Umbilical cord (tissue), 2 donors: ENCODE measurements at places on chromosomes 6 and 20.
A peak's percentile ranks its signal among the peaks of the same experiment; 100 is the strongest.

DNA sequence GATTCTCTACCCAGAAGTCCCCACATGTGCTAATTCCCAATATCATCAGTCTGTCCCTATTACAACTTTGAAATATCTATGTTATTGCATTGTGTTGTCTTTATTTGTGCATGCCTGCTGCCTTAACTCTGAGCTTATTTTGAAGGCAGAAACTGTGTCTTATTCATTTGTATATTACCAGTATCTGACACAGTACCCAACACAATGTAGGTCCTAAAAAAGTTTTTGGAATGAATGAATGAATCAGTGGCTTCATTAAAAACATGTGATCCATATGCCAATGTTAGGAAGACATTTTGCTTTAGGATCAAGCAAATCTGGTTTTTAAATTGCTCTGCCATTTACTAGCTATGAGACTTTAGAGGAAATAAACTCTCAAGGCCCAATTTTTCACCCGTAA is 420.4 kb downstream of the CBLN4 start:
- no peak for DNase-seq

- DNase-seq = no peak
Measured at GRCh38 chr20:53265304-53265875, 293.2 kb downstream of the TSHZ2 start.

DNA sequence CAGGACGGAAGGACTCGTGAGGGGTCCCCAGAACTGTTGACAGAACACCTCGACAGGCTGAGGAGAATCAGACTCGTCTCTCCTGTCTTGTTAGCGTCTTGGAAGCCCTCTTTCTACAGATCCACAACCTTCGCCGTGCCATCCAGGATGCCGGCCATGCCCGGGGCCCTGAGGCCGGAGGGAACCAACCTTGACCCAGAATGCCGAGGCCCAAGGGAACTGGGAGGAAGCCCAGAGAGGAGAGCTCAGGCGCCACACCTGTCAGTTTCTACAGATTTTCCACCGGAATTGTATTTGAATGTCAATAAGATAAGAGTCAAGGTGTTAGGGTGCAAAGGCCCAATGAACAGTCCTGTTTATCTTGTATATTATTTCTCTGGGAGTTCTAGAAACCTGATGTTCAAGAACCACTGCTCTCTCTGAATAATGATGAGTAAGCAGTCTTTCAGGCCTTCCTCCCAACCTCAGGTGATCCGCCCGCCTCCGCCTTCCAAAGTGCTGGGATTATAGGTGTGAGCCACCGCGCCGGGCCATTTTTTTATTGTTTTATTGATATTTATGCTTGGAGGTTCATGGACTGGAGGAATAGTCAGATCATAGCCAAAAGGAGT is 799 bp upstream of the ME1 start:
- DNase-seq = no peak

DNA sequence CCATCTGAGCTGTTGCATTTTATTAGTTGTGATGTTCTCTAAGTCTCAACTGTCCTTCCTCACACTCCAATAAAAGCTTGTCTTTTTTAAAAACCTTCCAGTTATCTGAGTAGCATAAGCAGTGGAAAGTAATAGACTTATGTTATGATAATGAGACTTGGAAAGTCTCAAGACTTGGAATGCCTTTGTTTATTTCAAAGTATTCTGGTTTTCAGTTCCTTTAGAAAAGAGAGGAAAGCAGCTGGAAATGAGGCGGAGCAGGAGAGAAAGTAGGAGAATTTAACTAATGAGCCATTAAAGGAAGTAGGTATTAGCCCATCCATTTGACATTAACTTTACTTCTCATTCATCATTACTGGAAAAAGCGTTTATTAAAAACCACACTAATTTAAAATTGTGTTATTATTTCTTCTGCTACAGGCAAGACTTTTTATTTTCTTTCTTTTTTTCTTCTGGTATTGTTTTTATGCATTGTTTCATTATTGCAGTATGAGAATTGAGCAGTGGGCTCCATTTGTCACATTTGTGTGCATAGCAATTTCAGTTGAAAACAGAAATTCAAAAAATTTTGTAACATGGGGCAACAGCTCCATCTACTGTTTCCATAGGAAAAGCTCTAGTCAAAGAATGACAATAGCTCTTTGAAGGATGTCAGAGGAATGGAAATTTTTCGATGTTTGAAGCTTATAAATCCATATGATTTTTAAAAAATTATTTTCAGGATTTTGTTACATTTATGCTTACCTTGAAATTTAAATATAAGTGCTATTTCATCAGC is 194.8 kb downstream of the COL9A1 start:
- peak; percentile 68 for DNase-seq

DNA sequence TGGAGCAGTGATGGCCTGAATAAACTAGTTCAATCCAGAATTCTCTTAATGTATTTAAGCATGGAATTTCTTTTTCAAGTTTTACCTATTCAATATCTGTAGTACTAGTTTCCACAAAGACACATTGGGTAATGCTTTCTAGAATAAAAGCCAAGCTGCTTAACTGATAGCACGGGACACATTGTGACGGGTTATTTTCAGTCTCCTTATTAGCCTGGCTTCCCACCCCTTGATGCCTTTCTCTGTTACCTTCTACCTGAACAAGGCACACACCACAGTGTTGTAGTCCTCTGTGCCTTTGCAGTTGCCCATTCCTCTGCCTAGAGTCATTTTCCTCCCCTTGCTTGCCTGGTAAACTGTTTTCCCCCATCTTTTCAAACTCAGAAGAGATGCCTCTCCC is 139.1 kb downstream of the HDGFL1 start:
- DNase-seq = no peak
